CD8-positive, alpha-beta T cell (primary cell): ENCODE measurements at places on chromosomes 2 and 18.

GRCh38 chr2:24731923-24732322, 61.3 kb downstream of the PTRHD1 start:
- DNase-seq: no peak

DNA sequence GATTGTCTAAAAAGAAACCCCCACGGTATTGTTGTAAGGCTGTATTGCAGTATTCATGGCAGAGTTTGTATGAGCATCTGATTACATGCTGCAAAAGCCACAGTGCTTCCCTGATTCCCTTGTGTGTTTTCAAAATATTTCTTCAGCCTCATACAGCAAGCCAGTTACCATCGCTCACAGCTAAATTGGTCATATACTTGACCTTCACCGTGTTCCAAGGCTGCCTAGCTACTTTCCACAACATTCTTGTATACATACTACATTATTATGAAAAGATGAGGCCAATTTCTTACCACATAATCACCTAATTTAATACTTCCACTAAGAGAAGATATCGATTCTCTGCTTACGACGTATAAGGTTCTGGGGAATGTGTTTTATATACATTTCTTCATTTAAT, 576.3 kb upstream of the CNTNAP5 start:
- no peak for DNase-seq

- peak; percentile 94 for DNase-seq
Observed at GRCh38 chr2:96538487-96539214, 2.1 kb downstream of the ARID5A start.

DNA sequence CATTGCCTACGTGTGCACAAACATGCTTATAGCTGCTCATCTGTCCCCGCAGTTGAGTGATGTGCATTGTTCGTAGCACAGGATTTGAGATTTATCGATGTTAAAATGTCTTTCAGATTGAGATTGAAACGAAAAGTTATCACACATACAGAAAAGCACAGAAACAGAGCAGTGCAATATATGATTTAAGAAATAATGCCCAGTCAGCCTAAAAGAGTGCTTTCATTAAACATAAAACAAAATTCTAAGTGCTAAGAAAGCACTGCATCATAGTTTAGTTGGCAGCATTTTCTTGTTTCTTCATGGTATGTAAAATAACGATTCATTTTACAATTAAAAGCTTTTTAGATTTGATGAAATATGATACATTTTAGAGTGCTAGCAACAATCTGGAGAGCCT, 31.9 kb upstream of the GORASP2 start:
- DNase-seq: no peak

DNA sequence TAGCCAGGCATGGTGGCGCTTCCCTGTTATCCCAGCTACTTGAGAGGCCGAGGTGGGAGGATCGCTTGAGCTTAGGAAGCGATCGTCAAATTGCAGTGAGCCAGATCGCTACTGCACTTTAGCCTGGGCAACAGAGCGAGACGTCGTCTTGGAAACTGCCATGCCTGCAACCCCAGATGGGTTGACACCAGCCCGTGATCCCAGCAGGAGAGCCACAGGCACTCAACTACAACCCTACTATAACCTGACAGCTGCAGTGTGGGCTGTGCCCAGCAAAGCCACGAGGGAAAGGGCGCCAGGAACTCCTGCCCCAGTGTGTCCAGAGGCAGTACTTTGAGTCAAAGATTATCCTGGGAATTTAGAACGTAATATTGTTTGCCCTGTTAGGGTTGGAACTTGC, 85.6 kb downstream of the SS18 start:
- DNase-seq: no peak

DNA sequence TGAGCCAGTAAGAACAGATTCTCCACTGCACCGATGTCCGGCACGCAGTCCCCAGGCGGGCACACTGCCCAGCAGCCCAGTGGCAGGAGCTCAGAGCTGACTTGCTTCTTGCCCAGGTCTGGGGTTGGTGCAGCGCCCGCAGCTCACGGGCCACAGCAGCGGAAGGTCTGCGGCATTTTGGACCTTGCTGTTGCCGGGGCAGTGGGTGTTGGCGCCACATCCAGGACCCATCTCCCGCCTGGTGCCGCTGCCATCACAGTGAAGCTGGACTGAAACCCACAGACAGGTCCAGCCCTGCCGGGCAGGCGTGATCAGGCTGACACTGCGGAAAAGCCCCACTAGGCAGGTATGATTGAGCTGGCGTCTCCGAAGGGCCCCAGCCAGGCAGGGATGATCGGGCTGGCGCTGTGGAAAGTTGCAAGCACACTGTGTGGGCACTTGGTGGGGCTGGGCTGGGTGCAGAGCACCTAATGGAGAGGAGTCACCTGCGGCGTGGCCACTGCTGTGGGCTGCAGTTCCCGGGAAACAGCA, 75.5 kb downstream of the SLC66A2 start:
- no peak for DNase-seq

- no peak for DNase-seq
Observed at GRCh38 chr18:11327391-11328009, 178.1 kb upstream of the PIEZO2 start.

DNA sequence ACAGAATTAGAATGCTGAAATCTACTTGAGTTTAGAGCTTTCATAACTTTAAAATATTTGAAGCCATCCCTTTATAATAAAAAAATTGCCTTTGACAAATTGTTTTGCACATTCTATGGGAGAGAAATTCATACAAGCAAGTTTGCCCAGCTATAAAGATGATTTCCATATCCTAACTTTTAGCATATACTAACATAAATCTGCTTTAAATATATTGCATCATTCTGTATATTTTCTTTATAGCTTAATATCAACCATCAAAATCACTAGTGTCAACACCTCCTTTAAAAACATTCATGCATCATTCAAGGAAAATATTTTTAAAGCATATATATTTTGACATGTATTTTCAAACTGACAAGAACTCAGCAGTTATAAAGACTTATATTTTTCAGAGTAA, 49.9 kb downstream of the WDPCP start:
- no peak for DNase-seq

- DNase-seq: no peak
Observed at GRCh38 chr2:63819765-63820717, 21.7 kb upstream of the UGP2 start.

- DNase-seq: no peak
Observed at GRCh38 chr2:88686320-88686719, 5.2 kb upstream of the RPIA start.

DNA sequence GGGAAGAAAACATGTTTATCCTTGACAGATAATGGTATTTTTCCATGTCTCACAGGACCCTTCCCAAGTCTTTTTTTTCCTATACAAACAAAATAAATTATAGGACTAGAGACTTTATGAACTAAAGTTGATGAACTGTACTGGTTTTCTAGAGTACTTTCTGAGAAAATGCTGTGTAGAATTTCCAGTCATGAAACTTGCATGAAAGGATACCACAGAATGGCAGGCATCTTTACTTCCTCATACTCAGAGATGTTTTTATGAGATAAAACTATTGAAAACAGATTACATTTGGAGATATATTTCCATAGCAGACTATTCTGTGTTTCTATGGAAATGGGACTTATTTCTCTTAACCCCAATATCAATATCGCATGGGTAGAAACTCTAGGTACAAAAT, 403.5 kb downstream of the PARD3B start:
- no peak for DNase-seq

DNA sequence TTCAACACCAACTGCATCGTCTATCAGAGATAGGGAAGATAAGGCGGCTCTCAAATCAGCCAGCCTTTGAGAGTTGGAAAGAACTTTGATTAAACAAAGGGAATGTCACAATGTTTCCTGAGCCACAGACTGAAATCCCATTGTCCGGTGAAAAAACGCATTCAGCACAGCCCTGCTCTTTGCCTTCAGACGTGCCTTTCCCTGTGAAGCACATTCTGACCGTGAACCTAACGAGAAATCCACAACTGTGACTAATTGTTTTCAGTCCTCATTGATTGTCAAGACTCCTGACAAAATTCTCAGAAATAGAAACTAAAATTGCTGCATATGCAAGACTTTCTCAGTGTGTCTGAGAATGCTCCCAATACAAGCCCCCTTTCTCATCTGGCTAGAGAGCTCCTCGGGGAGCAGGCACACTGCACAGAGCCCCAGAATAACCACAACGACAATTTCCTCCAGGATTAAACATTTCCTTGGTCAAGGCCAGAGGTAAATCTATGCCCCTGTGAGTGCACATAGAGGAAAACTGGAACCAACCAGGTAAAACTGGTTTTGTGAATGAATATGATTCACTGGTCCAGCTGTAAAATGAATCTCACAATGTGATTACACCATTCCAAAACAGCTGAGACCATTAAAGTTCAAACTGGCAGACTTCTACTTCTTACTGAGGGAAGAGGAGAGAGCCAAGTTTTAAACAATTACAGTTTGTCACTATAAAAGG, 561.9 kb upstream of the ID2 start:
- DNase-seq: no peak

DNA sequence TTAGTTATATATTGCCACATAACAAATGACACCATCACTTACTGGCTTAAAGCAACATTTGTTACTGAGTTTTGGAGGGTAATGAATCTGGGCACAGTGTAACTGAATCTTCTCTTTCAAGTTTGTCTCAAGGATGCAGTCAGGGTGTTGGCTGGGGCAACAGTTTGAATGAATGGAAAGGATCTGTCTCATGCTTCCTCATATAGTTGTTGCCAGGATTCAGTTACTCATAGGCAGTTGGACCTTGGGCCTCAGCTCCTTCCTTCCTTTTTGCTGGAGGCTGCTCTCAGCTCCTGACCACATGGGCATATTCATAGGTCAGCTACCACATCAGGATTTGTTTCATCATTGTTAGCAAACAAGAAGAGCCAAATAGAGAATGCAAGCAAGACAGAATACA, 466.1 kb upstream of the MC4R start:
- no peak for DNase-seq

DNA sequence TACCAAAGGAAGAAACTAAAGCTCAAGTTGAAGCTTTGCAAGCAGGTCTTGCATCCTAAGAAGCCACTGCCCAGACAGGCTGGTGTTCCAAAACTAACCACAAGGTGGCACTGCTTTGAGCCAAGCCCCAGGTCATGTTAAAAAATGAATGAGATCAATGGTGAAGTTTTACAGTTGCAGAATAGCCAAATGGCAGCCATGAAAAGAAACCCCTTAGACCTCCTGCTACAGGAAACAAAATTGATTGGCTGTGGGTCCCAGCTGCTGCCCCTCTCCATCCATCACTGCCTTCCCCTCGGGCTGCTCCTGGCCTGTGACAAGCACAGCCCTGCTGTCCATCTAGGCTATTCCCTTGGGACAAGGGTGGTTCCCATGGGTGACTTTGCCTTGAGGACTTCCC, 20.7 kb upstream of the MREG start:
- DNase-seq: peak; percentile 82

DNA sequence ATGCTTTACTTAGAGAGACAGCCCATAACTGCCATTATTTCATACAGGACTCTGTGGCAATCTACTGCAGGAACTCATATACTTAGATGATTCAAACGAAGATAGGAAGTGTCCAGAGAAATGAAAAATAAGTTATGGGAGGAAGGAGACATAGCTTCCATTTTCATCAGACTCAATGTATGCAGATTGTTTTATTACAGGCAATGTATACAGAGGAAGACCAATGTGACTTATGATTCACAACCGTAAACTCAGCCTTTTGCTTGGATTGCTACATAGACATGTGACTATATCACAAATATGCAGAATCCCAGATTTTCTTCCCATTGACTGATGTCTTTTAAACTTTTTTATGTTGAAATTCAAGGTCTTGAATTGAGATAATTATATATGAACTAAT, 793.4 kb downstream of the SATB2 start:
- DNase-seq: no peak

DNA sequence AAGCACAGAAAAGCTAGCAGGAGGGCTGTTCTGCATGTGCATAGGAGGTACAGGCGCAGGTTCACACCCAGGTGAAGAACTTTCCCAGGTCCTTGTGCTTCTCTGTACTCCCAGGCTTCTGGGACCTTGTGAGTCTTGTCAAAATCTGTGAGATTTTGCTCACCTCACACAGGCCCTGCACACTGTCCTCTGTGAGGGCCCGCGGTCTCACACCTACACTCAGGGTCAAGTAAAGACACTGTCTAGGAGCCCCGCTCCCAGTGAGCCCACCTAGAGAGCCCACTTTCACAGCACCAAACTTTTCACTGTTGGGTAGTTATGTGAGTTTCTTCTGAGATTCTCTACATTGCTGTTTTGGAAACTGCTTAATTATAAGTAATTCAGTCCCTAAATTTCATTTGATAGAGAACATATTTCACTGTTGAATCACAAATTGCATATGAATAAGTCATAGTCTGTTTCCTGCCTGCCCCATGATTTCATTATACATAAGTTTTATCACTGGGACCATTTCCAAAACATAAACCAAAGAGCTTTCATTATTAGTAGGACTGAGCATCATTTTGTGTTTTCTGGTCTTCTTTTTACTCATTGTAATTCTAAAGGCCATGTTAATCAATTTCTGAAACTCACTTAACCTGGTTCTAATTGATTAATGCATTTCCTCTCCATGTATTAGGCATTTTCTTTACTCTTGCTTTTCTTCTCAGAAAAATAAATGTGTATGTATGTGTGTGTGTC, 234.2 kb upstream of the SPOPL start:
- no peak for DNase-seq

DNA sequence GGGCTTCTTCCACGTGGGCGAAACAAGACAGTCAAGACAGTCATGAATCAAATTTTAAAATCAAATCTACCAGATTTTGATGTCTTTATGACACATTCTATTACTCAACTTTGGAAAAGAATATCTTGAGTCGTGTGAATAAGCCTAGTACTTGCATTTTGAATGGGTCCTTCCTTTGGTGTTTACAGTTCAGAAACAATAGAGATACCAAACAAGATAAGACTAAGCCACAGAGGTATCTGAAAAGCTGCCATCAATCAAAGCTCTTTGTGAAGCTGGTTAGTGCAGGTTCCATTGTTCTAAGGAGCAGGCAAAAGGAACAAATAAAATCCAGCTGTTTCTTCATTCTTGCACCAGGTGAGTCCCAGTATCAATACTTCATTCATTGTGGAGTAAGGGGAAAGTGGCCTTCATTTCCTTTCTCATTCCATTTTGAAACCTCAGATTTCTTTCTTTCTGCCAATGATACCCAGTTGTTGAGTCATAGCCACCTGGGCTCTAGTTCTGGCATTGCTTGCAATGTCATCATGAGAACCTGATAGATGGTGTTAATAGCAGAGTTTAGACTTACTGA, 151.7 kb upstream of the L3MBTL4 start:
- no peak for DNase-seq

DNA sequence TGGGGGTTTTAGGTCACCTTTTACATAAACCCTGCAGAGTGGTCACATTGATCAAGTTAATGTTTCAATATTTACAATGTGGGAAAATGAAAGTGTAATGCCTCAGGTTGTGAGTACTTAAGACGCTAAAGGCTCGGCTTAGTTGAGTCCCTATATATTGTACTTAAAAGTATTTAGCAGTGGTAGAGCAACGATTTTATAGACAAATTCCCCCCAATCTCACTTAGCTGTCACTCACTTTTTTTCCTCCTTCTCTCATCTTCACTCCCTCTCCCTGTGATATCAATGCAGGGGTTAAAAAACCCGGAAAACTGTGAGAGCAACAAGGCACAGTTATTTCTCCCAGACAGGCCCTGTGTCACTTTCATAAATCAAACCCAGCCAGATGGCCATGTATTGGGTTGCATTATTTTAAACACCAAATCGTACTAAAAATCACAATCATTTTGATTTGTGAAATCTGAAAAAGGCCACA, 5.4 kb downstream of the POU3F3 start:
- DNase-seq: no peak
